Panc1 (cell line): ENCODE measurements at places on chromosomes 7 and 10.
A peak's percentile ranks its signal among the peaks of the same experiment; 100 is the strongest.

DNA sequence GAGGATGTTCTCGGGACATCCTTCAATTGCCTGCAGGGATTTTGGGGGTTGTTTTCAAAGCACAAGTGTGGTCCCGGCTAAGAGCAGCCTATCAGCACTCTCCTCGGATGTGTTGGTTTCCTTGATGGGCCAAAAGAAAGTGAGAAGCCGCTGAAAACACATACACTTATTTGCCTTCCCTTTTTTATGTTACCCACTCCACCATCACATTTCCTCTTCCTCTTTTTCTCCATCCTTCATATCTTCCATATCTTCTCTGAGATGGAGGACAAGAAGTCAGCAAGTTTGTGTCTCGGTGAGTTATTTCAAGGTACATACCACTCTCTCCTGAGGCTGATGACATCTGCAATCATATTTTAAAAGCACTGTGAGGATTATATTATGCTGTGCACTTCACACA lies 64.0 kb downstream of the ZNF33B start:
- no peak overlapping the region for H3K4me3 ChIP-seq
- no peaks in the 10 kb centered on the region for H3K36me3 ChIP-seq
- no peak for DNase-seq

- H3K4me1 ChIP-seq: no peaks in the 10 kb centered on the region
- H3K27me3 ChIP-seq: no peaks in the 10 kb centered on the region
- no peak overlapping the region for H3K27ac ChIP-seq
- peaks cover 6% of the 10 kb centered on the region for H3K36me3 ChIP-seq
- no peak for DNase-seq
Observed at GRCh38 chr7:130189343-130189742, 15.9 kb downstream of the TMEM209 start.

DNA sequence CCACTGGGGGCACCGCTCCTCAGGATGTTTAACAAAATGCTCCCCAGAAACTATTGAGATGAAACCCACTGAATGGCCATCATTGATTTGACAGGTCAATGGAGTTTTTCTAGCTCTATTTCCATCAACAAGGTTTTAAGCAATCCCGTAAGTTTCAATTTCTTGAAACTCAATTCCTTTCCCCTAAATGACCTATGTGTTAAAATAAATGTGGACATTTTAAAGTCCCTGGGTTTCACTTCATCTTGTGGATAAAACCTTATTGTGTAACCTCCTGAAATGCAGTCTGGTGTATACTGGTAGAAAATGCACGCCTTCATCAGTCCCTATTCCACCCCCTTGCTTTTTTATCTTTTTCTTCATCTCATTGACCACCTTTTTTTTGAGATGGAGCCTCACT lies 8.9 kb upstream of the C7orf33 start:
- no peaks in the 10 kb centered on the region for H3K36me3 ChIP-seq
- H3K4me3 ChIP-seq: no peak overlapping the region
- no peak overlapping the region for H3K27ac ChIP-seq
- no peaks in the 10 kb centered on the region; the same call in 1 of the 2 replicates for H3K27me3 ChIP-seq
- no peaks in the 10 kb centered on the region for H3K4me1 ChIP-seq

GRCh38 chr7:44376429-44377133 lies 51.2 kb upstream of the CAMK2B start:
- H3K36me3 ChIP-seq: no peaks in the 10 kb centered on the region
- no peak overlapping the region for H3K4me3 ChIP-seq
- H3K4me1 ChIP-seq: no peaks in the 10 kb centered on the region
- no peak for DNase-seq

DNA sequence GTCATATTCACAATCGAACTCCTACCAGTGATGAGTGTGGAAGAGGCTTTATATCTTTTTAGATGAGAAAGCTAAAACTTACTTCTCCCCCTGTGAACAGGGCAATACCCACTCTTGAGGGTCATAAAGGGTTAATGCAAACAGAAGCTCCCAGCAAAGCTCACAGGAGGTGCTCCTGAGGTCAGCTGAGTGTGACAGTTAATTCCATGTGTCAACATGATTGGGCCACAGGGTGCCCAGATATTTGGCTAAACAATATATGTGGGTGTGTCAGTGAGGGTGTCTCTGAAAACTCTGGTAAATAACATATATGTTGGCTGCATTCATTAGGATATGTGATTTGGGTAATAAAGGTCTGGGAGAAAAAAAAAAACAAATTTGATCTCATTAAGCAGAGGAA lies 86.0 kb downstream of the HIP1 start:
- H3K4me3 ChIP-seq: no peak overlapping the region
- H3K27me3 ChIP-seq: no peaks in the 10 kb centered on the region
- H3K36me3 ChIP-seq: no peaks in the 10 kb centered on the region
- peak overlapping the region; percentile 11; the same call in 1 of the 2 replicates for H3K27ac ChIP-seq
- DNase-seq: no peak
- peaks cover 25% of the 10 kb centered on the region for H3K4me1 ChIP-seq
